Karpas-422 (cell line): ENCODE measurements at places on chromosomes 6 and 20. TPM values are rescaled to one million over a fixed set of nuclear protein-coding genes. Genes with fewer than 3 reads are reported as not detected.

The CDKAL1 gene
- total RNA-seq, result 17.5 and 23.7 TPM in 2 replicates

The EGFL8 gene
- 3.7 and 4.9 TPM in 2 replicates for total RNA-seq

The CDK19 gene
- total RNA-seq, result 5.7 and 18.1 TPM in 2 replicates

The PROCR gene
- total RNA-seq, result not detected in 2 replicates

The FGD2 gene
- 37.1 and 53.0 TPM in 2 replicates for total RNA-seq

The TGIF2 gene
- total RNA-seq, result 21.3 and 33.7 TPM in 2 replicates

The RAD21L1 gene
- not detected in 2 replicates for total RNA-seq

The GPR63 gene
- not detected in 2 replicates for total RNA-seq

The DYNLT2 gene
- total RNA-seq, result 5.8 and 6.1 TPM in 2 replicates

The MRAP2 gene
- total RNA-seq, result not detected in 2 replicates

The ADGRF5 gene
- not detected in 2 replicates for total RNA-seq

The SLC32A1 gene
- total RNA-seq, result not detected in 2 replicates

The GABRR1 gene
- not detected in 2 replicates for total RNA-seq

The EYA2 gene
- not detected in 2 replicates for total RNA-seq

The ACTL10 gene
- 2.5 and 9.2 TPM in 2 replicates for total RNA-seq
